Memory B cell (primary cell): ENCODE measurements at places on chromosomes 1 and 21.

- DNase-seq, result no peak
Observed at GRCh38 chr1:11158720-11159321, 30.3 kb upstream of the ANGPTL7 start.

DNA sequence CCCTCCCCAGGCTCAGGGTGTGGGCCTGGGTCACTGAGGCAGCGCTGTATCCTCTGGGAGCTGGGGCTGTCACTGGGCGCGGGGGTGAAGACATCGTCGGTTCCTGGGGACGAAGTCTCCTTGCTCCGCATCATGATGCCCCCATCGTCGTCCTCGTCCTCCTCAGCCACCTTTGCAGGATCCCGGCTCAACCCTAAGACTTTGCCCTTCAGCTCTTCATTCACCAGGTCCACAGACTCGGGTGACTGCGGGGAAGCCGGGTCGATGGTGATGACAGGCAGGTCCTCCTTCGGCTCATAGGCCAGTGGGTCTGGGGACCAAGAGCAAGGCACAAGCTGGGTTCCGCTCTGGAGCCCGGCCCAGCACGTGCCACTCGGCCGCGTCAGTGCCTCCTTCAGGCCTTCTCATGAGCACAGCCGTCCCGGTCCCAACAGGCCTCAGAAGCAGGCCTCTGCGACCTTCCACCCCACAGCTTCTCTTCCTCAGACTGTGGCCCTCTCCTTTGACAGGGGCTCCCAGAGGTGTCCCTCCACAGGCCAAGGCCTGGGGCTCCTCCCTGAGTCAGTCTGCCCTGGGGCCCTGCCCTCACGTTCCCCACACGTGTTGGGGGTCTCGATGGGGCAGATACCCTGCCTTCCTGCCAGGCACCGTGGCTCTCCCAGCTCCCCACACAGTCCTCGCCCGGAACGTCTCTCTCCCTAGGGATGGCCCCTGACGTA lies 54.4 kb downstream of the SLC9A1 start:
- DNase-seq, result no peak

DNA sequence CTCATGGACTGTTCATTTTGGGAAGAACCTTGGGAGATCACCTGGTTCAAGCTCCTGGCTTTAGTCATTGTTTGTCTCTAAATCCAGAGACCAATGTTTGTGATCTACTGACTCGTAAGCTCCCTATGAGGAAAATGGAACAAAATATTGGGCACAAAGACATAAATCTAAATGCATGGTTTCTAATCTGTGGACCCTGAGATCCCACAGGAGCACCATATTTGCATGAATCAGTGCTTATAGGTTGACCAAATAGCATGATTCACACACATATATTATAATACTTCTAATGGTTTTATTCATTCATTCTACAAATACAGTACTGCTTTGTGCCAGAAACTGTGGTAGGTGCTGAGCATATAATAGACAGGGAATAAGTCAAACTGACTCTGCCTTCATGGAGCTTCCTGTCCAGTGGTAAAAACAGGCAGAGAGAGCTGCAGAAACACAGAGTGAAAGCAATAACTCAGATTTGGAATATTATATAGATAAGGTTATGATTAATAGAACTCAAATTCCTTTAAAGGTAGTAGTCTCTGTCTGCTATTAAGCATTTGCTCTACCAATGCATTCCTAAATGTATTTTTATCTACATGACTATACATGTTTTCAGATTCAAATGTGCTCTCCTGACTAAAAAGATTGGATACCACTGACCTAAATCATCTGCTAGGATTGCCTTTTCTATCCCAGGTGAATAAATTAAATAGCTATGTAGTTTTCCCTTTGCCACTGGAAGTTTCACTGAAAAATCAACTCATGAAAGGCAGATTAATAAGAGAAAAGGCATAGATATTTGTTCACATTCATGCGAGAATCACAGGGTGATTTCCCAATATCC lies 198.6 kb upstream of the CAMK1G start:
- DNase-seq, result no peak

- no peak for DNase-seq
Observed at GRCh38 chr1:53511933-53512806, 53.0 kb downstream of the DMRTB1 start.

- no peak for DNase-seq
Observed at GRCh38 chr1:76209238-76209637, 134.7 kb downstream of the ST6GALNAC3 start.

GRCh38 chr1:78426408-78426807 lies 64.4 kb upstream of the PTGFR start:
- DNase-seq, result no peak

DNA sequence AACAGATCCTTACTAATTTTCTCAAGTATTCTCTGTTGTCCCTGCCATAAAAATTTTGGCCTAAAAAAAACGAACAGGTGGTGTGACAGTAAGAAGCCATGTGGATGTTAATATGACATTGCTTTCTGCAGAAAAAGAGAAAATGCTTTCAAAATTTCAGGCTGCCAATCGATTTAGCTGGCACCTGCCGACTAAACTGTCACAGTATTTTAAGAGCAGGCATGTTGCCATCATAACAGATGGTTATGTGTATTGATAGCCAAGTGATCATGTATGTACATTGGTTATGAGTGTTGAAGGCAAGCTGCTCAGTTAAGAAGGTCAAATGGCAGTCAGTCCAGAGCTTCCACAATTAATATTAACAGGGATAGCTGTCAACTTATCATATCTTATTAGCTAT lies 1017.0 kb downstream of the MRPL39 start:
- DNase-seq, result no peak

DNA sequence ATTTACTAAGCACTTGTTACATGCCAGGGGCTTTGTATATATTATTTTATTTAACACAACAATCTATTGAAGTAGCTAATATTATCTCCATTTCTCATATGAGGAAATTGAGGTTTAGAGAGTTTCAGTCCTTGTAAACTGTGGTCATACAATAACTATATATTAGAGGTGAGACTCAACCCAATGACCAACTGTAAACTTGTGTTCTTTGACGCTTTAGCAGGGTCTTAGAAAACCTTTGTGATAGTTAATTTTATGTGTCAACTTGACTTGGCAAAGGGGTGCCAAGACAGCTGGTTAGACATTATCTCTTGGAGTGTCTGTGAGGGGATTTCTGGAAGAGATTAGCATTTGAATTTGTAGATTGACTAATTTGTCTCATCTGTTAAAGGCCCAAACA lies 252.4 kb upstream of the B3GALT2 start:
- no peak for DNase-seq

DNA sequence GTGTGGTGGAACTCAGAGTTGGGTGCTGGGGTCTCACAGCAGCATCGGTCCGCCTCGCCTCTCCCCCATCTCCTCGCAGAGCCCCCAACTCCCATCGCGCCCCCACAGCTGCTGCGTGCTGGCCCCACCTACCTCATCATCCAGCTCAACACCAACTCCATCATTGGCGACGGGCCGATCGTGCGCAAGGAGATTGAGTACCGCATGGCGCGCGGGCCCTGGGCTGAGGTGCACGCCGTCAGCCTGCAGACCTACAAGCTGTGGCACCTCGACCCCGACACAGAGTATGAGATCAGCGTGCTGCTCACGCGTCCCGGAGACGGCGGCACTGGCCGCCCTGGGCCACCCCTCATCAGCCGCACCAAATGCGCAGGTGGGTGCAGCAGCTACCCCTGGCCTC lies 24.2 kb downstream of the PTPRU start:
- no peak for DNase-seq

- no peak for DNase-seq
Observed at GRCh38 chr1:40635763-40636500, 29.6 kb downstream of the RIMS3 start.

DNA sequence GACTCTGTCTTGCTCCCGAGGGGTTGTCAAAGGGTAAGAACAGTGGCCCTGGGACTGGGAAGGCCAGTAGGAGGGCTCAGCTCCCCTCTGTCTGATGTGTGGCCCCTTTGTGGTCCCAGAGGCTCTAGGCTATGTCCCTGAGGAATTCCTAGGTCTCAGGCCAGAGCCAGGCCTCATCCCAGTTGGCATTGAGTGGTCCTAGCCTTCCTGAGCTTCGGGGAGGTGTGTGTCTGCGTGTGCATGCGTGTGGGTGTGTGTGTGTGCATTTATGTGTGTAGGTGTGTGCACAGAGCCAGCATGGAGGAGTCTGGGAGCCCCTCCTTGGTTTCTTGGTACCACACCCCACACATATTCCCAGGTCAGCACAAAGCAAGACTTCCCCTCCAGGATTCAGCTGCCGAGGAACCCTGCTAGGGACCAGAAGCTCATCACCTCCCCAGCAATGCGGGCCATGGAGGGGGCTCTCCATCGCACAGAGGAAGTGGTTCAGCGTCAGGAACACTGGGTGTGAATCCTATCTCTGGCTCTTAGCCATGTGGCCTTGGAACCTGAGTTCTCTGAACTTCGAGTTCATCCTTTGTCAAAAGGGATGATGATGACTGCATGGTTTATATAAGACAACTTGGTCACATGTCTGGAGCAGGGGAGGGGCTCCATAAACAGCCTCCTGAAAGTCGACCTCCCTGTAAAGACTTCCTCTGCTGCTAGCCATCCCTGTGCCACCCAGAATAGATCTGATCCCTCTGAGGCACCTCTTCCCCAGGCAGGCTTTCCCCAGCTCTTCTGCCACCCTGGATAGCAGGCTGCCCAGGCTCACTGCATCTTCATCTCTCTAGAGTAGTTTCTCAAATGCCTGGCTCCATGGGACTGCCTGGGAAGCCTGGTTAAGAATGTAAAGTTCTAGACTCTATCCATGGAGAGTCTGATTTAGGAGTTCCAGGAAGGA lies 8.3 kb upstream of the EPS8L3 start:
- DNase-seq, result no peak

- no peak for DNase-seq
Observed at GRCh38 chr1:54156201-54156600, 3.4 kb upstream of the CDCP2 start.

GRCh38 chr1:199954699-199955098 lies 72.8 kb upstream of the NR5A2 start:
- DNase-seq, result no peak

- no peak for DNase-seq
Observed at GRCh38 chr1:246208105-246208504, 299.0 kb downstream of the SMYD3 start.

DNA sequence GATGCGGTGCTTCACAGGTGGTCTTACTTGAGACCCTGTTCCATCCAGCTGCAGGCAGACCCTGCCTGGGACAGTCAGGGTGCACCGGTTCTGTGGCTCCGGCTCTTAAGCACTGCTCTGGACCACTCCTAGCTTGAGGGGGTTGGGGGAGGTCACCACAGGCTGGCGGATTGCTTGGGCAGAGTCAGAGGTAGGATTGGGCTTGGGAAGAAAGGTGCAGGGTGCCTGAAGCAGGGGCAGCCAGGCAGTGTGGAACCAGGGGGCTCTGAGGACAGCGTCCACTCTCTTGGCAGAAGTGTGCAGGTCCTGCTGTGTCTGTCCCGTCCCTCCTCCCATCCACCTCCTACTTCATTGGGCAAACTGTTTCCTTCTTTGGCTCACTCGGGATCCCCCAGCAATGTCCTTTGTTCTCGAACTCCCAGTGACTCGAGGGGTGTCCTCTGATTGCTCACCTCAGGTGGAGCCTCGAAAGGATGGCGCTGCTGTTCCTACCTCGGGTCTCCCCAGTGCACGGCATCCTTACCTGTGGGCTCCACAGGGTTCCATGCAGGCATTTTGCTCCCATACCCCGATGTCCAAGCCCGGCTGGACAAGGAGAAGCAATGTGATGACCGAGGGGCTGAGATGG lies 1.7 kb downstream of the PDXK start:
- no peak for DNase-seq

GRCh38 chr1:184409011-184409410 lies 22.2 kb downstream of the C1orf21 start:
- no peak for DNase-seq

GRCh38 chr1:82565146-82565545 lies 764.4 kb downstream of the ADGRL2 start:
- DNase-seq, result no peak

DNA sequence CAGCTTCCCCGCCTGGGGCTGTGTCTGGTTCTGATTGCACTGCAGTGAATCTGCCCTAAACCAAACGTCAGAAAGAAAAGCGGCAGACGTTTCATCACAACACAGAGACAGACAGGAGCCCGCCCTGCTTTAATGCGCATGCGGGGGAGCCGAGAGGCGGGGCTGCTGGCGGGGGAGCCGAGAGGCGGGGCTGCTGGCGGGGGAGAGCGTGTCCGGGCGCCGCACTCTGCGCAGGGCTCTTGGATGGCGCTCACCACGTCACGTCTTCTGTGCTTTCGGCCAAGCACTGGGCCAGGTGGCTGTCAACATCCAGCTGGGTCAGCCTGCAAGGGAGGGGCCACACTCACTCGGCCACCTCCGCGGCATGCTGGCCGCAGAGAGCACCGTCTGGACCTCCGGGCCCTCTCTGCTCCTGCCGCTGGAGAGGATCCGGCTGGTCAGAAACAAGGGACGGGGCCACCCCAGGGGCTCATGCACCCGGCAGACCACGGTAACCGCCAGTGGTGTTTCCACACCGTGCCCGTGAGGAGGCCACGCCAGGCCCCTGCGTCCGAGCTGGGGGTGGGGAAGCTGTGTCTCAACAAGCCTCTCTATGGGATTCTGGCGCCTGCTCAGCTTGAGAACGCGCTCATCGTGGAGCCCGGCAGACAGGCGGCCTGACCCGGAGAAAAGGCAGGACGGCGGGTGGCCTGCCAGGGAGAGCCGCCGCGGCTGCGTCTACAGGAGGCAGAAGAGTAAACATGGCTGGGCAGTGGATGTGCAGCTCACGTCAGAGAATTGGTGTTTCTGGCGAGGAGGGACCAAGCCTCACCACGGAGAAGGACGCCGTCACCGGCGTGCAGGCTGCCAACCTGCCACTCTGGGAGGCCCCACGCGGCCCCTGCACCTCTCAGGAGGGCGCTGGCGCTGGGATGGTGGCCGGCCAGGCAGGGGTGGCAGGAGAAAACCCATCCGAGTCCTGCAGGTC lies 4.8 kb downstream of the FAAP20 start:
- peak; percentile 87 for DNase-seq

- no peak for DNase-seq
Observed at GRCh38 chr1:50631161-50631560, 207.9 kb upstream of the DMRTA2 start.

- DNase-seq, result no peak
Observed at GRCh38 chr1:169364948-169365347, 2.6 kb downstream of the NME7 start.

- no peak for DNase-seq
Observed at GRCh38 chr1:209727286-209727685, 22.6 kb downstream of the HSD11B1 start.

DNA sequence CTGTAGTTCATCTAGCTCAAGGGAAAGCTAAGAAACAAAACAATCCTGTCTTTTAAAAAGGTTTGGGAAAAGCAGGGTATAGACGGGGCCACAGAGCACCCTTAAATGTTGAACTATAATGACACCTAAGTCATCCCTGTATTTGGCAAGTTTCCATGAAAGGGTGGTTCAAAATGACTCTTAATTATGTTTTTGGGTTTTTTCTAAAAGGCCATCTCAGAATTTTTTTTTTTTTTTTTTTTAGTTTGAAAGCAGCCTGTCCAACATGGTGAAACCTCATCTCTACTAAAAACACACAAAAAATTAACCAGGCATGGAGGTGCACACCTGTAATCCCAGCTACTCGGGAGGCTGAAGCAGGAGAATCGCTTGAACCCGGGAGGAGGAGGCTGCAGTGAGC lies 22.2 kb downstream of the TOMM20 start:
- no peak for DNase-seq
